ENCODE measurements at places on chromosomes 2 and 18.
A peak's percentile ranks its signal among the peaks of the same experiment; 100 is the strongest.

DNA sequence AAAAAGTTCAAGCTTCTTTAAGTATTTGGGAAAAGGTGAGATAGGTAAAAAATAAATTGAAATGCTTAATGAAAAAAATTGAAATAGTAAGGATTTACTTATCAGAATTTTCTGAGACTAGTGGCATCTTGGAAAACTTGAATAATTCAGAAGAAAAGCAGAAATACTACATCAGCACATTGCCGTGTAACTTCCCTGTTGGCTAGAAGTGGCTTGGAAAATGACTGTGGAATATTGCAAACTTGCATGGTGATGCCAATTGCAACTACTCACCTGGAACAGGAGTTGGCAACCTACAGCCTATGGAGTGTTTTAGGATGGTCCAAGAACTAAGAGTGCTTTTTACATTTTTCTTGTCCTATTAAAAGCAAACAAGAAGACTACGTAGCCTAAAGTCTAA is 603.5 kb upstream of the VRK2 start:
- no peak for DNase-seq

DNA sequence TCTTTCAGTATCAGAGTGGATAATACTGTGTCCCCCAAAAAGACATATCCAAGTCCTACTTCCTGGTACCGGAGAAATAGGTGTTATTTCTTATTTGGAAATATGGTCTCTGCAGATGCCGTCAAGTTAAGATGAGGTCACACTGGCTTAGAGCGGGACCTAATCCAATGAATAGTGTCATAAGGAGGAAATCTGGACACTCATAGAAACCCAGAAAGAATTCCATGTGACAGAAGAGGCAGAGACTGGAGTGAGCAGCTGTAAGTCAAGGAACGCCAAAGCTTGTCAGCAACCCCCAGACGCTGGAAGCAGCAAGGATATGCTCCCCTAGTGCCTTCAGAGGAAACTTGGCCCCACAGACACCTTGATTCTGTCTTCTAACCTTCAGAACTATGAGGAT is 69.8 kb downstream of the CCBE1 start:
- DNase-seq, result peak; percentile 13

GRCh38 chr2:203759690-203760365 is 53.4 kb downstream of the CD28 start:
- DNase-seq, result peak; percentile 95

GRCh38 chr2:121906170-121906569 is 150.7 kb downstream of the TSN start:
- DNase-seq, result peak; percentile 22

- peak; percentile 59 for DNase-seq
Measured at GRCh38 chr2:147641651-147642050, 203.2 kb upstream of the ACVR2A start.

DNA sequence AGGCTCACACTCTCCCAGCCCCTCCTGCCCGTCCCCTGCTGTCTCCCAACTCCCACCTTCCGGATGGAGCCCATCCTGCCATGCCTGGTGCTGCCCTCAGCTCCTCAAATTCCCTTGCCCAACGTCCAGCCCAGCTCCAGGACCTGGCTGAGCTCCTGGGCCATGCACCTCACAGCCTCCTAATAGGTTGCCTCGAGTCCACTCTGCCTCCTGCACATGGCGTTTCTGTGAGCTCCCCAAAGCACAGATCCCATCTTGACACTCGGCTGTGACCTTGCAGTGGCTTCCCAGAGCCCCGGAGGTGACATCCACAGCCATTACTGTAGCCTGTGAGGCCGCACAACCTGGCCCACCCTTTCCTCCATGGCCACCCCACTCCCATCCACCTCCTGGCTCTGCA is 191.9 kb upstream of the SALL3 start:
- DNase-seq, result no peak

- DNase-seq, result no peak
Measured at GRCh38 chr2:222751821-222752719, 80.6 kb downstream of the MOGAT1 start.

GRCh38 chr2:201466050-201466675 is 14.6 kb downstream of the STRADB start:
- peak; percentile 89 for DNase-seq

- DNase-seq, result no peak
Measured at GRCh38 chr18:31041271-31042083, 1.1 kb downstream of the DSC3 start.

GRCh38 chr2:51011693-51012092 is 20.2 kb downstream of the NRXN1 start:
- DNase-seq, result no peak

DNA sequence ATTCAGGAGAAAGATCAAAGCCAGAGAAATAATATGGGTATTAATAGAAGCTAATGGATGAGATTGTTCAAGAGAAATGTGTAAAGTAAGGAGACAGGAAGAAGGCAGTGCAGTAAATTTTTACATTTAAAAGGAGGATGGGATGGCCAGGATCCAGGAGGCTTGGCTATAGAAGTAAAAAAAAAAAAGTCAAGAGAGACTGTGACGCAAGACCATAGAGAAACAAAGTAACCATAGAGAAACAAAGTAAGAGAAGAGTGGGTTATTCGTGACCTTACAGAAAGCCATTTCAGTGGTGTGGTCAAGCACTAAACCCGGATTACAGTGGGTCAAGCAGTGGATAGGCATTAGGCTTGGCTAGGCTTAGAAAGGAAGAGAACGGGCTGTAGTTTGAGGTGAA is 10.5 kb upstream of the FAM171B start:
- peak; percentile 4 for DNase-seq

DNA sequence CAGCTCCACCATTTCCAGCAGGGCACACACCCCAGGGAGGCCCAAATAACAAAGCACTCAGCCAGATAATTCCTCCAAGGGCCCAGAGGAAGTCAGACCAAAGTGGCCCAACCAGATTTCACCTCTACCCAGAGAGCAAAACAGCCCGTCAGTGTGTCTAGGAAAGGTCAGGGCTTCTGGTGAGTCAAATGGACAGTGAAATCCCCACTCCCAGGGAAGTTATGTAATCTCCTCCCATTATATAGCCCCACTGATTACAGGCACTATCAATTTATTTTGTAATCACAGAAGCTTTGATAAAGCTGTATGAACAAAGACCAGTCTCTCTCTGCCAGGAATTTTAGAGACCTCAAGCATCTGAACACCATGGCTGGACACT is 4.0 kb downstream of the B4GALT6 start:
- DNase-seq, result no peak

DNA sequence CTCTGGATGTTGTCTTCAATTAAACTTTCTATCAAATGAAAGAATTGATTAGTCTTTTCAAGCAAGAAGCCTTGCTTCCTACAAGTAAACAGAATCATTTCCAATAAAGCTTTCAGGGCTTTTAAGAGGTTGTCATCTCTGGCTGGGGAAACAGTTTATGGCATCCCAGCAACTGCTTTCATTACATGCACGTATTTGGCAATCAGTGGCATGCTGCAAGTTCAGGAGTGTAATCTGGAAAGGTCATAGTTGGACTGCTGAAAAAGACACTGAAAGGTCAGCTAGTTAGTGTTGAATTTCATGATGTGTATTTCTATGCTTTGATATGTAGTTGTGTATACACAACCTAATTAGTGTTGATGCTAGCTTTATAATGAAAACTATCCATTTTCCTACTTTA is 332.9 kb downstream of the DSC3 start:
- DNase-seq, result no peak

GRCh38 chr2:7037340-7038333 is 120.4 kb downstream of the RNF144A start:
- peak; percentile 85 for DNase-seq

GRCh38 chr2:38485734-38486133 is 108.7 kb upstream of the ATL2 start:
- DNase-seq, result no peak

DNA sequence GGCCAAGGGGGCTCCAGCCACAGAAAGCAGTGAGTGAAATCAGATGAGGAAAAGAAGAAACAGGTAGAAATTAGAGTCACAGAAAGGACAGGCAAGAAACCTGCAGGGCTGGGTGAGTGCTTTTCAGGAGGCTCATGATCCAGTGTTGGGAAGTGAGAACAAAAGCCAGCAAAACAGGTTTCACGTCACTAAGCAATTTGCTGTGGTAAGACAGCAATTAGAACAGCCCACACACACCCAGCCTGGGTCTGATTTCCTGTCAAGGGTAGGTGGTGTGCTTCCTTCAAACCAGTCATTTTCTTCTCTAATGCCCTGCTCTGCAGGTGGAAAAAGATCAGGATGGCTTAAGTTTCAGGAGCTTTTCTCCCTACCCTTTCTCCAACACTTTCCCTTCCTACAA is 52.9 kb upstream of the XDH start:
- DNase-seq, result no peak

GRCh38 chr18:63273222-63273927 is 46.2 kb downstream of the BCL2 start:
- DNase-seq, result no peak

- peak; percentile 76 for DNase-seq
Measured at GRCh38 chr2:174681099-174682006, 82.9 kb downstream of the CHRNA1 start.
